ENCODE measurements at places on chromosomes 16 and 17. TPM values are rescaled to one million over a fixed set of nuclear protein-coding genes. Genes with fewer than 3 reads are reported as not detected.

NPW gene
- not detected for polyA plus RNA-seq

NOS2 gene
- polyA plus RNA-seq: not detected

CCL15 gene
- polyA plus RNA-seq: not detected

CDK10 gene
- 30.6 TPM for polyA plus RNA-seq

UBE2G1 gene
- 86.2 TPM for polyA plus RNA-seq

NUP88 gene
- polyA plus RNA-seq: 64.9 TPM

C16orf87 gene
- 10.2 TPM for polyA plus RNA-seq

KRTAP9-8 gene
- not detected for polyA plus RNA-seq

CD300H gene
- polyA plus RNA-seq: not detected

CCL3 gene
- polyA plus RNA-seq: not detected

SPDYE4 gene
- not detected for polyA plus RNA-seq

Data from keratinocyte (primary cell).